Stimulated activated CD8-positive, alpha-beta memory T cell treated with anti-CD3 and anti-CD28 coated beads, Interleukin-12 subunit alpha, Interleukin-12 subunit beta, amount 100 ng/mL, for 4 hours (primary cell): ENCODE measurements at places on chromosomes 16 and 17.

DNA sequence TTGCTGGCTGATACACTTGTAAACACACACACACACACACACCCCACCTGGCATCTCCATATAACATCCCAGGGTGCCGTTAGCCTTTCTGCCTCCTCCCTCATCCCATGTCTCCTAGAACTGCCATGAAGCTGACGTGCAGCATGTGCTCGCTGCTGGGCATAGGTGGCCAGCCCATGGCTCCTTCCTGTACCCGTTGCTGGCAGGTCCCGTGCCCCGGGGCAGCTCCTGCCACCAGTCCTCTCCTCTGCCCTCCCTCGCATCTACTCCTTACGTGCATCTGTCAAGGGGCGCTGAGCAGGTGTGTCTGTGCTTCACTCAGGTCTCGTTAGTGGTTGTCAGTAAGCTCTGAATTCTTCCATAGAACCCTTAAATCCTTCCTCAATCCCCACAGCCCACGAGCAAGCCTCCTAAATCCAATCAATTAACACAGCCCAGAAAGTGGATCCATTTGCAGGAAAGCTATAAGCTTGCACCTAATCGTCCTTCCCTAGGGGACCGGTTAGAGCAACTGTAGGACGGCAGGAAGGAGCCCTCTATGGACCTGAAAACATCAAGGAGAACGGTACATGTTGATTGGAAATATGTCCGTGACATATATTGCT lies 218.1 kb upstream of the FOXF1 start:
- no peak for DNase-seq

DNA sequence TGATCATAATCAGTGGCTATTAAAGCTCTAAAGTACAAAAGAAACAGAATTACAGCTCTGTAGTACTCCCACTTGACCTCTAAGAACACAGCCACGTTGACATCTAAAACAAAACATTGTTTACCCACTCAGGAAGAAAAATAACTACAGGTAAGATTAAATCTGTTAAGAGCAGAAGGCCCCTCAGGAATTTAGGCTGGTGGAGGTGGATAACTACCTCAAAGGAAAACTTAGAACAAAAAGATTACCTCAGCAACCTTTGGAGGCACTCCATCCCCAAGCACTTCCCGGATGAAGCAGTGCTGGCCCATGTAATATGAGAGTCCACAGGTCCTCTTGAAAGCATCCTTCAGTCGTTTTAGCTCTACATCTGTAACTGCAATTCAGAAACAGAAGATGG lies 46.7 kb downstream of the USP32 start:
- no peak for DNase-seq

GRCh38 chr17:56635641-56636040 lies 42.1 kb downstream of the NOG start:
- no peak for DNase-seq

DNA sequence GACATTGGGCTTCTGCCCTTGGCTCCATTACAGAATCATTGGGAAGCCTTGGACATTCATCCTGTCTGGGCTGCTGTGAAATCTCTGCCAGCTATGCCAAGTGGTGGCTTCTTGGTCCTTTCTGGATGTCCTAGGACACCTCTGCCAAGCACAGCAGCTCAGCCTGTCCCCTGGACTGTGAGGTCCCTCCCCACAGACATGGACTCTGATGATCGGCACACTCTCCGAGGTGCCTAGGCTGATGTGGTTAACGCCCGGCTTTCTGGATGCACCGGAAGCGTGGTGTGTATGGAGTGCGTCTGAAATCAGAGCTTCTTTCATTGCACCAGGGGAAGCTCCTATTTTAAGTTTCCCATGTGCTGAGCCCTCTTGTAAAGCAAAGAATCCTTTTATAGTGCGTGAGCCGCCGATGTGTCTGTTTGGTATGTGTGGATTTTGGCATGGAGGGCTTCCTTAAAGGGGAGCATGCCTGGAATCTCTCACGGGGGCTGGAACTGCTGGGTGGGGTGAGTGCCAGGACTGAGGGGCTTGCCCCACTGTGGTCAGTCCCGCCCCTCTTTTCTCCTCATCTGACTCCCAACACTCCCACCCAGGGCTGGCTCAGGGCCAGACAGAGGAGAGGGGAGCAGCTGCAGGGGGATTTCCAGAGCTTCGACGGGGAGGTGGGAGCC lies 7.0 kb upstream of the ARHGAP23 start:
- no peak for DNase-seq

DNA sequence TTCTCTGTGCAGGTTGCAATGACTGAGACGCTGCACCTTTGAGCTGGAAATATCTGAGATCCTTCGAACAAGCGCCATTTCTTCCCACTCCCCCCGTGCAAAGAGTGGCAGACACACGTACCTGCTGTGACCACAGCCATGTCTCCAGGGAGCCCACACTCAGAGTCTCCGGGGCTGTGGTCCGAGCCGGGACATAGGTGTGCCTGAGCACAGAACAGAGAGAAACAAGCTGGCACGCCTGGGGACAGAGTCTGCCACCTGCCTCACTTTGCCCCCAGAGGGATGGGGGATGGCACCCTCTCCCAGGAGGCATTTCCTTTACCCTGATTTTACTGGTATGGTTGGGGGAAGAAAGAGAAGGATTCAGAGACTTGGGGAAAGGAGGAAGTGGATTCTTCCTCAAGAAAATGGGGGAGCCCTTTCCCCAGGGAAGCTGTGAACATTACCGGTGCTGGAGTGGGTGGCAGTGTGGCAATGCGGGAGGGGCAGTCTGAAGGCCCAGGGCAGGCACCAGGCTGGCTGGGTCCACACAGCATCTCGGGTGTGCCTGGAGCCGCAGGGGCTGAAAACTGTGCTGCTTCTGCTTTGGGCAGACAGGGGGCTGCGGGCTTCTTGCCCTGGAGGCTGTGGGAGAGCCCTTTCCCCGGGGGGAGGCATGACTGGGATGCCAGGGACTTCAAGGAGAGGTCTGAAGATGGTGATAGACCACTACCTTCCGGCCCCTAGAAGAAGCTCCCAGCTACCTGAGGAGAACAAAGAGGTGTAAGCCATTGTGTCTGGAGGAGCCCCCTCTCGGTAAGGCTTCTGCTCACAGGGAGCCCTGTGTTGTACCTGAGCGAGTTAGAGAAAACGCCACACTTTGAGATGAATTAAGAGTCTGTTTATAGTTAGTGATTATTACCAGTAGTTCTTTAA lies 6.6 kb upstream of the PIK3R6 start:
- DNase-seq, result no peak

- no peak for DNase-seq
These were observed 13.1 kb downstream of the POLR2A start for GRCh38 chr17:7497228-7497627.
